ENCODE measurements at places on chromosomes 11 and 22.

DNA sequence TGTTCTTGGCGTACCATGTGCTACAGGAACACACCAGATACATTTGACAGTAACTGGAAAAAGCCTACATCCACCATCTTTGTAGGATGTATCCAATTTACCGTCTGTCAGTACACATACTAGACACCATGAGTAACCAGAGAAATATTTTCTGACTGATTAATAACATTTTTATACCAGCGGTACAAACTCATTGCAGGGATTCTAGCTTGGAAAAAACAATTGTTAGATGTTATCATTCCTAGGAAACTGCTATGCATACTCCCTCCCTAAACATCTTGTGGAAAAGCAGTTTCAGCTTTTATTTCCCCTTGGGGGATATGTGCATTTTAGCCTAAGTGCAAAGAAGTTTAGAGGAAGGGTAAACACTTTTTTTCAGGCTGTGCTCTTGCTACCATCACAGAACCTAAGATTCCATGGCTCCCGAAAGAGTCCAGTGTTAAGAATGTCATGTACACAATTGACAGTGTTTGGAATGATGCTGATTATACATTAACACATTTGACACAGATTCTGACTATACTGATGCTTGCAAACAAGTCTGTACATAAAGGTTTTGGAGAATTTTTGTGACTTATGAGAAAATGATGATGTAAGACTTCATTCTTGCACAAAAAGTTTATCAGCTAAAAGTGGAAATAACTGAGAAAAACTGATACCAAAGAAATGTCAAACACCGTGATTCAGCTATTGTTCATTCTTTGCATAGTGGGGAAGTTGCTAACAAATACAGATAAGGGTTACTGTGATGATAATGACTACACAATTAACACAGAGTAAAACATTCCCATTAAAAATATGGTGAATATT is 23.7 kb downstream of the NCF4 start:
- no peak for DNase-seq

- no peak for DNase-seq
Observed at GRCh38 chr11:125275905-125276618, 111.5 kb downstream of the PKNOX2 start.

- no peak for DNase-seq
Observed at GRCh38 chr11:3200388-3201111, 18.1 kb downstream of the MRGPRG start.

DNA sequence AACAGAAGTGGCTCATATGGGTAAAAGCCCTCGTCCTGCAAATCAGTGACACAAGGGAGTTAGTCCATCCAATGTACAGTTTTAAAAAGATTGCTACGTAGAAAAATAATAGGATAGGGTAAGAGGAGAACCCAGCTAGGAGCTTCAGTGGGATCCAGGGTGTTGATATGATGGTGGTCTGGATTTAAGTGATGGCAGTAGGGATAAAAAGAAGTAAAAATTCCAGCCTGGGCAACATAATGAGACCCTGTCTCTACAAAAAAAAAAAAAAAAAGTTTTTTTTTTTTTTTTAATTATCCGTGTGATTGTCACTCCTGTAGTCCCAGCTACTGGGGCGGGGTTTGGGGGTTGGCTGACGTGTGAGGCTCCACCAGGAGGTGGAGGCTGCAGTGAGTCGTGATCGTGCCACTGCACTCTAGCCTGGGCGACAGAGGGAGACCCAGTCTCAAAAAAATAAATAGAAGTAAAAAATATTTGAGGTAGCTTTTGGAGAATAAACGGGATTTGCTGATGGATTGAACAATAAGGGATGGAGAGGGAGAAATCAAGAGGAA is 7.0 kb upstream of the L3MBTL2 start:
- no peak for DNase-seq

GRCh38 chr22:45546333-45547015 is 43.8 kb downstream of the FBLN1 start:
- no peak for DNase-seq

GRCh38 chr11:83467837-83468236 is 181.7 kb upstream of the CCDC90B start:
- DNase-seq: no peak

DNA sequence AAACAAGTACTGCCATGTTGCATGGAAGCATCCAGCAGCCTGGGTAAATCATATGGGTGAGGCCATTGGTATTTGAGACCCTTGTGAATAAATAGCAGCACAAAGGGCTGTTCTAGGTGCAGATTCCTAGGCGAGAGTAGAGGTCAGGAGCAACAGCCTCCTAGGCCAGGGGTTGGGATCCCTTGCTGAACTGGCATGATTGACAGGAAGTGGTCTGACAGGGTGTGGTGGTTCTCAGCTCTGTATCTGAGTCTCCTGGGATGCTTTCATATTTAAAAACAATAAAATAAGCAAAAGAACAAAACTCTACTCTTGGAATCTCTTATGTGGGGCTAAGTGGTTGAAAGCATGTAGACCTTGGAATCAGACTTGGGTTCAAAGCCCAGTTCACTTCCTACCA is 35.8 kb downstream of the INSC start:
- no peak for DNase-seq

DNA sequence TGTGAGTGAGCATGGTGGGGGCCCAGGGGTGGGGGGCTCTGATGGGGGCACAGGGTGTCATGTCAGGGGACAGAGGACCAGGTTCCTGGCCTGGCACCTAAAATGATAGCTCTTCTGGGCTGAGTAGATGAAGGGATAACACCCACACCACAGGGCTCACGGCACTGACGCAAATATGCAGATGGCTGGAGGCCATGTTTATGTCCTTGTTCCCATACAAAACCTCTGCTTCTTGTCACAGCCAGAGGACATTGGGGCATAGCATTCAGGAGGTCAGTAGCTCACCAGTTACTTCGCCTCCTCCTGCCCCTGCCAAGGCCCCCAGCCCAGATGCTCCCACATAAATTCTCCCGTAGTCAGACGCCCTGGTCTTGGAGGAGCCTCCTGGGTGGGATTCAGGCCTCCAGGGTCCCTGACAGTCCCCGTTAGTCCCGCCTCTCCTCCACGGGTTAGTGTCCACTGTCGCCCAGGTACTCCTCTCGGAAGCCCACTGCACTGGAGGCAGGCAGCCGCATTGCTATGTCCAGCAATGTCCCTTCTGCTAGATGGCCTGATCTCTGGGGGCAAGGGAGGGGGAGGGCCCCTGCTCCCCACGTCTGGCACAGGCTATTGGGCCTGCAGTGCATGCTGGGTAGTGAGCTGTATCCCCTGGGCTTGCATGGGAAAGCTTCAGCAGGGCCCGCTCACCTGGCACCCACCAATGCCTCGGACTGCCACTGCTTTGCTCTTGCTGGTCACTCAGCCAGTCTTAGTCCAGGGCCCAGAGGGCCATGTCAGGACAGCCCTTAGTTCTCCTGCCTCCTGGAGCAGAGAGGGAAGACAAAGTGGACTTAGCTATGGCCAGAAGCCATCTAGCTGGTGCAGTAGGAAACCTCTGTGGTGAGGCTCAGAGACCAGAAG is 75.6 kb upstream of the MYOD1 start:
- DNase-seq: no peak

- no peak for DNase-seq
Observed at GRCh38 chr11:70105755-70106571, 27.8 kb downstream of the ANO1 start.

DNA sequence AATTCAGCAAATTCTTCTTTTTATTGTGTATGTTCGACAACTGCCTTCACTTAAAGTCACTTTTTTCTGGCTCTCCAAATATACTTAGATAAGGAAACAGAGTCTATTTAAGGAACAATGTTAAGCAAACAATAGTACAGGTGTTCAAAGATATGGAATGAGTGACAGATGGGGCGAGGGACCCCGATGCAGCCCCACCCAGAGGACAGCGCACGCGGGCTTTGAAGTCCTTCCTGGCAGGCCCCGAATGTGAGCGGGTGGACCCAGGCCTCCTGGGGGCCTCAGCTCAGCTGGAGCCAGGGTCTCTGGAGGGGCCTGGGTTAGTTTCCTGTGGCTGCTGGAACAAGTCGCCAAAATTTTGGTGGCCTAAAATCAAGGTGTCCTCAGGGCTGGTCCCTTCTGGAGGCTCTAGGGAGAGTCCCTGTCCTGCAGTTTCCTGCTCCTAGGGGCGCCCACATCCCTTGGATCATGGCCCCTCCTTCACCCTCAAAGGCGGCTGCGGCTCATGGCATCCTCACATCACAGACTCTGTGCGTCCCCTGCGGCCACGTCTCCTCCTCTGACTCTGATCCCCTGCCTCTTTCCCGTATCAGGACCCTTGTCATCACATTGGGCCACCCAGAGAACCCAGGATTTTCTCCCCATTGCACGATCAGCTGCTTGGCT is 40.6 kb upstream of the KCNQ1OT1 start:
- DNase-seq: no peak

- DNase-seq: no peak
Observed at GRCh38 chr11:85759915-85760314, 51.0 kb downstream of the SYTL2 start.

GRCh38 chr11:66429983-66430602 is 8.6 kb downstream of the MRPL11 start:
- DNase-seq: peak; percentile 58

- DNase-seq: no peak
Observed at GRCh38 chr11:12132790-12133145, 22.4 kb downstream of the MICAL2 start.

DNA sequence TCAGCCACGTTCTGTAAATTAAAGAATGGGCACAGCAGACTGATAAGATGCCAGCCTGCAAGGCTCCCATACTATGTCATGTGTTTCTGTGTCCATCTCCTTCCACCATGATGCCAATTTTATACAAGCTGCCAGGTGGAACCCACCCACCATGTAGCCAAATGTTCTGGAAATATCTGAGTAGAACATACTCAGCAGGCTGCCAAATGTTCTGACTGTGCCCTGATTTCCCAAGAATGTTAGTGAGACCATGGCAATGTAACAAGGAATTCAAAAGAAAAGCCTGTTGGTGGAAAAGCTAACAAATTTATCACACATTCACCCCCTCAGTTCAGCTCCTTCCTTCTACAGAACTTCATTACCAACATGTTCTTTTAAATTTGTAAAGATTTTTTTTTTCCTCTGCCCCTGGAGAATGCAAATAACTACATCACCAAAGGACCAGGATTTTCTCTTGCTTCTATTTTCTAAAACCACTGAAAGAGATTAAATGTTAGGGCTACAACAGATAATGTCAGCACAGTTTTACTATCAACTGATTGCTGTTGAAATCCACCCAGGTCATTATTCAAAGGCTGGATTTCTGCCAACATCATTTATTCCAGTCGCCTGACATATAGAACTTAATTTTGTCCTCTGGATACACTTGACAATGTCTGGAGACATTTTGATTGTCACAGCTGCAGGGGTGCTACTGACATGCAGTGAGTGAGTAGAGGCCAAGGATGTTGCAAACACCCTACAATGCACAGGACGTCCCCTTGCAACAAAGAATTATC is 3.1 kb downstream of the DMC1 start:
- no peak for DNase-seq

- DNase-seq: no peak
Observed at GRCh38 chr11:38503876-38504275, 1905.8 kb upstream of the RAG2 start.

- DNase-seq: no peak
Observed at GRCh38 chr11:79610678-79611077, 169.8 kb upstream of the TENM4 start.

DNA sequence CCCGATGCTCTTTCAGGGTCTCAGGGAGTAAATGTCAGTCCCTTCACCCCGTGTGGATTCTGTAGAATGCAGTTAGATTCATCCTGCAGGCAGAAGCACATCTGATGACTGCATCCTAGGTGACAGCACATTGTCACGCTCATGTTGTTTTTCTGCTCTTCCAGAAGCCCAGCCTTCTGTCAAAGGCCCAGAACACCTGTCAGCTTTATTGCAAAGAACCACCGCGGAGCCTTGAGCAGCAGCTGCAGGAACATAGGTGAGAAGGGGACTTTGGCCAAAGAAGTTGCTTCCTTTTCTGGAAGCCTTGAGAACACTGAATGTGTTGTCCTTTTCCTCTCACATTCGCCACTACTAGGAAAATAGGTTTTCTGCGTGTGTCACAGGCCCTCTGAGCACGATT is 43.7 kb downstream of the PPP2R1B start:
- DNase-seq: no peak

DNA sequence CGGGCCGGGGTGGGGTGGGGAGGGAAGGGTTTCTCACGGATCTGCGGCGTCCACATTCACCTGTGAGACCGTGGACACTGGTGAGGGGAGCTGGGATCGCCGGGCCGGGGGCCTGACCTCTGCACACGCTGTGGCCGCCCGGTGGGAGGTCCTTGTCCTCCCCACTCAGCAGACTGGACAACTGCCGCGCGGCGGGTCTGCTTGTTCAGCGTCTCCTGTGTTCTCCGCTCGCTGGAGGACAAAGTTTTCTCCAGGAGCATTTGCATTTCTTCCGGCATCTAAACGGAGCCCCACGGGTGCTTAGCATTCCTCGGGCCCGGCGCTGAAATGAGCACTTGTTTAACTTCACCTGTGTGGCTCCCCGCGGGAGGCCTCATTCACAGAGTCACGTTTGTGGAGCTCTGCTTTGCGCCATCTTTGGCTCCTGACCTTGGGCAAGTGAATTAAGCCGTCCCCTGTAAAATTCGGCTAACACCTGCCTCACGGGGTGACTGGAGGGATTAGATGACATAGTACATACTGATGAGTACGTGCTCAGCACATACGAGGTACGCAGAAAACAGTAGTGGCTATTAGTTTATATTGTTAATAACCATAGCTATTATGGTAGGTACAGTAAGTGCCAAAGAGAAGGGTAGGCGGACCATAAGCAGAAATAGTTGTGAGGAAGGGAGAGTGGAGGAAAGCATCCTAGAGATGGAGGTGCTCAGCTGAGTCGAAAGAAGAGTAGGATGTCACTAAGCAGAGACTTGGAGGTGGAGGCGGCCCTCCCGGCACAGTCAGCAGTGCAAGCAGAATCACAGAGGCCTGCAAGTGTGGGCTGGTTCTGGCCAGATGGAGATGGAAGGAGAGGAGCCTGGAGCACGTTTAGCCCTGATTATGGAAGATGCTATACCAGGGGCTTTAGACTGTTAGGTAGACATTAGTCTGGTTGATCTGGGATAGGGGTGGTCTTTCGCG is 885 bp downstream of the TRMU start:
- no peak for DNase-seq

DNA sequence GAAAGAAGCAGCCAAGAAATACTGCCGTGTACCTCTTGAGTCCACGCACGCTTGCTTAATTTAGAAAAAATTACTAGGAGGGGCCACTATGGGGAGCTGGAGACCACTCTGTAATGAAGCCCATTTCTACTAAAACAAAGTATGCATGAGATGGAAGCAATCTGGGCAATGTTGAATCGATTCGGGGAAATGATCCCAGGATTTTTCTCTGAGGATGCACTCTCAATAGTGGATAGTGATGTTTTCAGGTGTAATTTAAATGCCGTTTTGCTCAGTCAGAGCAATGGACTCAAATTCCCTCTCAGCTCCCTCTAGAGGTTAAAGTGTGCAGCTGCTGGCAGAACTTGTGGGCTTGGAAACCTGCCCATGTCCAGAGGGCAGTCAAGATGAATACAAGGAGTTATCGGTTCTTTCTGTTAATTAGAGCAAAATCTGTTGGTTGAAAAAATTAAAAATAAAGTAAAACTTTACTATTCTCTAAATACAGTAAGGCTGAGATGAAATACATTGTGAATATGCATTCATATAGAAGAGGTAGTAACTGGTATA is 64.1 kb downstream of the ME3 start:
- no peak for DNase-seq

- no peak for DNase-seq
Observed at GRCh38 chr11:70547821-70548670, 149.7 kb downstream of the CTTN start.
